ENCODE measurements at places on chromosomes 1 and 21.

DNA sequence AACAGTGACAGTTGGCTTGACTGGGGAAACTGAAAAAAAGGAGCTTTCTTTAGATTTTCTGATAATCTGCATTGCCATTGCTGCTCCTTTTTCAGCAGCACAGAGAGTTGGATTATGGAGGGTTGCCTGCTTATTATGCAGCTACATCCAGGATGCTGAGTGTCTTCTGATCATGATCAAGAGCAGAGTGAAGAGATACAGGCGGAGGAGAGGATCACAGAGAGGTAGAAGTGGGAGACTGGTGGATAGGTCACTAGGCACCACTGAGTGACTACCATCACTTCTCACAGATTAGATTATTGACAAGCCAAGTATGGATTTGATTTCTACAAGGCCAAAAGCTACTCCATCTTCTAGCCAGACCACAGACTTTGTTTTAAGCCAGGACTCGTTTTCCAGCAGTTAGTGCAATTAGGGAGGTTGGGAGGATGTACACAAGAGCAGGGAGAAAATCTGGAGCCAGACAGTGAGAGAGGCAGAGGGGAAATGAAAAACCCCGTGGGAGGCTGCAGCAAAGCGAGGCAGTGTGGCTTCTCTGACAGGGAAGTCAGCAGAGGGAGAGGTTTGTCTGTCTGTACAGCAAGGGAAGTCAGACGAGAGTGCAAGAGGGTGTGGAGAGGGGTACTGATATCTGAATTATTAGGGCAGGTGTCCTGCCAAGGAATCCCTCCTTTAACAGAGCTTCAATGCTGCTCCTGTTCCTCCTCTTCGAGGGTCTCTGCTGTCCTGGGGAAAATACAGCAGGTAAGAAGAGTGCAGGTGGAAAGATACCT, at the start of gene CD1E:
Gene CD1E, plus strand, starts transcription at position 592 of the 773 bp plus-strand sequence. Its CDS starts 95 bp downstream, at position 687.
- DNase-seq = no peak

DNA sequence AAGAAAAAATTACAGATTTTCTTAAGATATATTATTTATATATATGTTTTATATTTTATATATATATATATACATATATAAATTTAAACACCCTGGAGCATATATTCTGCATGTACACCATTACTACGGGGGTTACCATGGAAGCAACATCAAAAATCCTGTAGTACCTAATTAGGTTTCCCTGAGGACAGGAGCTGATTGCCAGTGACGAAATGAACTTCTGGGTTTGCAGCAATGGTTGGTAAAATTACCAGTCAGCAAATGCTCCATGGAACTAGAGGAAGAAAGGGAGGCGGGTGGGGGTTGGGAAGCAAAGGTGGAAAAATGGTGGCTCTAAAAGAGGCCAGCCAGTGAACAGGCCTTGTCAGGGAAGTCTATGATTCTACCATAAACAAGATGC, 89.5 kb downstream of the KCNN3 start:
- DNase-seq = no peak

- DNase-seq = no peak
These were observed 442.3 kb downstream of the GPATCH2 start for GRCh38 chr1:217188280-217189237.

- DNase-seq = no peak
These were observed 99.5 kb downstream of the PRKAB2 start for GRCh38 chr1:147072482-147073432.

- DNase-seq = no peak
These were observed 154.7 kb downstream of the PTGER3 start for GRCh38 chr1:70892930-70893329.

GRCh38 chr1:6145864-6146410, 34.2 kb downstream of the CHD5 start:
- no peak for DNase-seq

- no peak for DNase-seq
These were observed 81.2 kb upstream of the C1orf174 start for GRCh38 chr1:3981261-3981660.

- DNase-seq = no peak
These were observed 86.1 kb upstream of the ACTRT2 start for GRCh38 chr1:2935184-2935583.

DNA sequence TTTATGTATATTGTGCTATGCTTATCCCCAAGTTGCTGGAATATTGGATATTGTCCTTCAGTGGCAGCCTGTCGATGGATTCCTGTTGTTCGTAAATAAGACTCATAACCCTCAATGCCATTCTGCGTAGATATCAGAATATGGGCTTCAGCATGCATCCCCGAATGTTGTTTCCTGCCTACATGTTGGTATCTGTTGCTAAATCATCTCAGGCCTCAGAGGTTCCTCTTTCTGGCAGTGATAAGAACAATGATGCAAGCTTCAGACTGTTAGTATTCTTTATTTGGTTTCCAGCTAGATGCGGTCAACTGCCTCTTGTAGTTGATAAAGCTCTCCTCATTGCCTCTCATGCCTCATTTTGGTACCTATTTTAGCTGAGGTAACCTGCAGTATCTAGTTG, 2082.6 kb downstream of the MRPL39 start:
- no peak for DNase-seq

DNA sequence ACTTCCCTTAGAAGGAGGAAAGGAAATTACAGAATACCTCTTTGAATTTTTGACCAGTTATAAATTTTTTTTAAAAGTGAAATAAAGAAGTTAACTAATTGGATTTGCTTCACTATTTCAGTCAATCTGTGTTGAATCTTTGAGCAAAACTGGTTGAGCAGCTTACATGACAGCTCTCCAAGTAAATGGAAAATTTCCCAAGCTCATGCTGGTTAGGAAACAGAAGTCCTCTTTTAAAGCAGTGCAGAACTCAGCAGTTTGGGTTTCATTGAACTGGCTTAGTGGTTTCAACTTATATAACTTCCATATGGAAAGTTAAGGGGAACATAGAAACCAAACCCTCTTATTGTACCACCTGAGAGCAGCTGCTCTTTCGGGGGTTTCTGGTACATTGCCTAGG, 250.5 kb downstream of the PDE4B start:
- DNase-seq = no peak

GRCh38 chr1:191839891-191840290, 318.4 kb upstream of the RGS18 start:
- no peak for DNase-seq
